RKO (cell line): ENCODE measurements at places on chromosomes 7 and 10.

DNA sequence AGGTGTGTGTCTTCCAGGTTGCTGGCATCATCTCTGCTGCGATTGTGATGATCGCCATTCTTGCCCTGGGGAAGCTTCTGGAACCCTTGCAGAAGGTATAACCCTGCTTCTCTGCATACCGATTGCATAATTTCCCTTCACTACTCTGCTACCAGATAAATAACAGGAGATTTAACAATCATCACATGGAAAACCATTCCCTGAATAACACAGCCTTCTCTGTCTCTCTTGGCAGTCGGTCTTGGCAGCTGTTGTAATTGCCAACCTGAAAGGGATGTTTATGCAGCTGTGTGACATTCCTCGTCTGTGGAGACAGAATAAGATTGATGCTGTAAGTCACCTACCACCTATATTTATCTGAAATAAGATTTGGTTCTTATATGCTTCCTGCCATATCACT, 33.8 kb downstream of the SLC26A4 start:
- DNase-seq, result no peak

GRCh38 chr10:128318913-128319312, 192.7 kb upstream of the MKI67 start:
- DNase-seq, result no peak

GRCh38 chr10:119457966-119458766, 84.4 kb downstream of the RGS10 start:
- DNase-seq, result no peak

DNA sequence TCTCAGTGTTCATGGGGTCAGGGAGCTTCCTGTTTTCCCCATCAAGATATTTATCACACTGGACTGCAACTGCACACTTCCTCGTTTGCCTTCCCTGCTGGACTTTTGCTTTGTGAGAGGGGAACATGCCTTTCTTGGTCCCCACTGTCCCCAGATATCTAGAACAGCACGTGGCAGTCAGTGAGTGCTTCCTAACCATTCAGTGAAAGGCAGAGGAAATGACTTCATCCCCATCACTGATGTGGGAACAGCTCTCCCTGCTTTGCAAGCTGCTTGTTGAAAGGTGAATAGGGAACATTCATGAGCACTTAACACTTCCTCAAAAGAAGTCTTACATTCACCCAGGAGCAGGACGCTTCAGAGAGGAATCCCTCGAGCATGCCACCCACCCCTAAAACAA, 135.4 kb downstream of the MYOF start:
- no peak for DNase-seq

DNA sequence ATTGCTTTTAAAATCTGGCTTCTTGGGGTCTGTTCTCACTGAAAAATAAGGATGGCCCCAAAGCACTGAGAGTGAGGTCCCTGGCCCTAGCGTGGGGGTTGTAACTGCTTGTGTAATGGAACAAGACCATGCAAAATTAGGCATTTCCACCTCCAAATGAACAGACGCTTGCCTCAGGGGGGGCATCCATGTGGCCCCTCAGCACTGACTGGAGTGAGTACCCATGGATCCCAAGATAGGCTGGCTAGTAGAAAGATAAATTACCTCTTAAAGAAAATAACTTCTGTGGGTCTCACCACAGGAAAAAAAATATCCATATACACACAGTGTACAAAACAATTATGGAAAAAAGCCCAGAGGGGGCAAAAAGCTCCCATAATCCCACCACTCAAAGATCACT, 15.2 kb upstream of the CPA1 start:
- no peak for DNase-seq

- no peak for DNase-seq
Measured at GRCh38 chr10:31051703-31052102, 20.0 kb upstream of the ZNF438 start.

DNA sequence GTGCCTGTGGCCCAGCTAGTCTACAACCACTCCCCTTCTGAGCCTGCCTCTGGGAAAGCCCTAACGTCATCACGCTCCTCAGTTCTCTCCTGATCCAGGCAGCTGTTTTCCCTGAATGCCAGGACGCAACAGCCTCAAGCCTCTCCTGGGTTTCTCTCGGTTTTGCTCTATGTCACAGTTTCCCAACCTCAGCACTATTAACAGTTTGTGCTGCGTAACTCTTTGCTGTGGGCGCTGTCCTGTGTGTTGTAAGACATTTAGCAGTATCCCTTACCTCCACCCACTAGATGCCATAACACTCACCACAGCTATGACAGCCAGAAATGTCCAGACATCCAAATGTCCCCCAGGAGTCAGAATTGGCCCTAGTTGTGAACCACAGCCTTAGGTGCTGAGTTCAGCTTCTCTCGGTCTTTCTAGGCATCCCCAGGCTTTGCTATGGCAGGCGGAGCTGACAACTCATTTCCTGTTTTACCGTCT, 226.3 kb upstream of the NPVF start:
- DNase-seq, result no peak

GRCh38 chr7:4959306-4959705, 319 bp upstream of the MMD2 start:
- no peak for DNase-seq

DNA sequence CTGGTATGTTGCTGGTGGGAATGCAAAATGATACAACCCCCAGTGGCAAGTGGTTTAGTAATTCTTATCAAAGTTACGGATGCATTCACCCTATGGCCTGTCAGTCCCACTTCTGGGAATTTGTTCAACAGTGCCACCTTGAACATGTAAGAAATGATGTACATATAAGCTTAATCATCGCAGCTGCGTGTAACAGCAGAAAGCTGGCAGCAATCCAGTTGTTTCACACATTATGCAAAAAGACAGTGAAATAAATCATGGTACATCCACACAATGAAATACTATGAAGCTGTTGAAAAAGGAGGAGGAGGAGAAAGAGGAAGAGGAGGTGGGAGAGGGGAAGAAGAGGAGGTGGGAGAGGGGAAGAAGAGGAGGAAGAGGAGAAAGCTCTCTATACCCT, 76.2 kb upstream of the MYL10 start:
- DNase-seq, result peak; percentile 39

- no peak for DNase-seq
Measured at GRCh38 chr10:49056356-49056755, 59.0 kb downstream of the VSTM4 start.

DNA sequence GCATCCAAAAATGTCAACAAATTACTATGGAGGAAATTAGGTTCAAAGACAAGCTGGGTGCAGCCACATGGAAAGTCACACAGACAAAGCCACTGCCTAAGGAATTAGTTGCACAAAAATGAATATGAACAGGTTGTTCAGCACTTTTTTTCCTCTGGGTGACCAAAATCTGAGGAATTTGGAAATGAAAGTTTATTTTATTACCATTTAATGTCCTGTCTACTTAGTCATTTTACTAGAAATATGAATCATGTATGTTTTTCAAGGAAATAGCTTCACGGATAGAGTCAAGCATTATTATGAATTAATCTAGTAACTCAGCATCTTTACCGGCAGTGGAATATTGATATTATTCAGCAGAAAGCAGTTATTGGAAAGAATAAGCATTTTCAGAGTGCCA, 106.3 kb downstream of the ANK3 start:
- DNase-seq, result no peak

GRCh38 chr10:1295756-1296480, 239.7 kb downstream of the WDR37 start:
- no peak for DNase-seq

GRCh38 chr7:127093340-127093739, 159.4 kb downstream of the GRM8 start:
- DNase-seq, result no peak

GRCh38 chr7:71472962-71473361, 341.0 kb downstream of the GALNT17 start:
- no peak for DNase-seq

- no peak for DNase-seq
Measured at GRCh38 chr7:98079891-98080648, 26.6 kb upstream of the LMTK2 start.

DNA sequence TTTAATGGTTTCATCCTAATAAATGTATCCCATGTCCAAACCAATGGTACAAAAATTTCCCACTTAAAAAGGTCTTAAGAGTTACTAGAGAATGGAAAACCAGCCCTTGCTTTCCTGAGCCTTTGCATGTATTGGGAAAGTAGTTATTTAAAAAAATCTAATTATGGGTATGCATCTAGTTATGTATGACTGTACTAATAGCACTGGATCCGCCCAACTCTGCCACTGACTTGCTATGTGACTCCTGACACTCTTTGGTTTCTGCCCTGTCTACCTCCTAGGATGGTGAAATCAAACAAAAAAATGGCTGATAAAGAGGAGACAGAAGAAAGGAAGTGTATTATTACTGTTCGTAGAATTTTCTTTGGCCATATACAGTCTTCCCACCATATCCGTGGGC, 110.4 kb upstream of the CCDC6 start:
- DNase-seq, result no peak

- DNase-seq, result no peak
Measured at GRCh38 chr10:5527332-5528200, 2.8 kb downstream of the CALML3 start.

DNA sequence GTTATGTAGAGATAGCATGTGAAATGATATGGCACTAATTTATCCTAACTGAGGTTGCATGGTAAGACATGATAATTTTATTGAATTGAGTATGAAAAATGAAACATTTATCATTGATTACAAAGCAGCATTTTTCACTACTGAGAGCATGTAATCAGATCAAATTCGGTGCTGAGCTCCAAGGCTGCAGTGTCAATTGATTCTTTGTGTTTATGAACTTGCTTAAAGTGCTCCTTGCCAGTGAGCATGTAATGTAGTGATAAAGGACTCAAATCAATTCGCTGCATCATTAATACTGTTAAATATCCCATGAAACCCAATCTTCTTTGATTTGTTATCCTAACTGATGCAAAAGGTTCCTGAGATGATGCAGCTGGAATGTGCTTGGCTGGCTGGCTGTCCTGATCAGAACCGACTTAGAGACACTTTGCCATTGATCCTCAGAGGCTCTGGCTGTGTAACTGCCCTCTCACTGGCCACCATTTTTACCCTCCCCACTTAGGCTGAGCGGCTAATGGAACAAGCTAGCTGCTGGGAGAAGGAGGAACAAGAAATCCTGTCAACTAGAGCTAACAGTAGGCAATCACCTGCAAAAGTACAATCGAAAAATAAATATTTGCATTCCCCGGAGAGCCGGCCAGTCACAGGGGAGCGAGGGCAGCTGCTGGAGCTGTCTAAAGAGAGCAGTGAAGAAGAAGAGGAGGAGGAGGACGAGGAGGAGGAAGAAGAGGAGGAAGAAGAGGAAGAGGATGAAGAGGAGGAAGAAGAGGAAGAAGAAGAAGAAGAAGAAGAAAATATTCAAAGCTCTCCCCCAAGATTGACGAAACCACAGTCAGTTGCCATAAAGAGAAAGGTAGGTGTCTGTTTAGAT, 89.8 kb upstream of the SAMD8 start:
- DNase-seq, result no peak

DNA sequence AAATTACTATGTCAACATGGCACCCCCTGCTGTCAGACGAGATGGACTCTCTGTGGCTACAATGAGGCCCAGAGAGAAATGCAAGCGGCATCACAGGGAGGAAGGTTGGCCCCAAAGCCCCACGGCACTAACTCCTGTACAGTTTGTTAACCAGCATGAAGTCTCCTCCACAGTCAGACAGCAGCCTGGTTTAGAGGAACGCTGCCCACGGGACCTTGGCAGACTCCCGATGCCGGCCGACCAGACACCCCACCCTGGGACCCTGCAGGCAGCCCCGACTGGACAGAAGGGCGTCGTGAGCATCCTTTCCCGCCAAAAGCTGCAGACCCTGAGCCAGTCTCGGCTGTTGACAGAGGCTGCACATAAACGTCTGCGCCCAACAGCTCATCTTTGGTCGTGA, 158.8 kb downstream of the DIP2C start:
- no peak for DNase-seq

GRCh38 chr7:27314111-27314510, 71.5 kb downstream of the EVX1 start:
- DNase-seq, result no peak

DNA sequence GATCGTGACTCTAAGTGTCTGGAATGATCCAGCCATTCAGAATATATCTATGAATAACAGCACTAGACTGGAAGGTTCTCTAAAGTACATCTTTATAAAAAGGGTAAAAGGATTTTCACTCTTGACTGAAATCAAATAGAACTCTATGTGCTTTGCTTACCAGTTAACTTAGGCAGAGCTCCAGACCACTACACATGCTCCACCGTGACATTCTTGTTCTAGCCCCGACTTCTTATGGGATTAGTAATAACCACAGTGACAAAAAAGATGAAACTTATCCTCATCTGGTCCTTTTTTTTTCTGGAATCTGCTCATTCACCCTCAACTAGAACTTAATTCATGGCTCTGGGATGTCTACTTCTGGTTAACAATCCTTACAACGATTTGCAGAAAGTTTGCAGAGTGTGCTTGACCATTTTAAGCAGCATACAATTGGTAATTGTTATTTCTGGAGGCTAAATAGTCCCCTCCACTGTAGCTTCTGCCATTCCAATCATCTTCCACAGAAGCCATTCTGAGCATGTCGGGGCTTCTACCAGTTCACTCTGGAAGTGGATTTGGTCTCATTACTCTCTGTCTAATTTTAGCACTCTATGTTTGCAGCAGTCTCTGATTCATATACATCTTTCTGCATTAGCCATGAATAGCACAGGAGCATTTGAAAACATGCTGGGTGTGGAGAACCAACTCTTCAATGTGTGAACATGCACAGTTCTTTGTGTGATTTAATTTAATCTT, 163.7 kb upstream of the CDC14C start:
- DNase-seq, result no peak

DNA sequence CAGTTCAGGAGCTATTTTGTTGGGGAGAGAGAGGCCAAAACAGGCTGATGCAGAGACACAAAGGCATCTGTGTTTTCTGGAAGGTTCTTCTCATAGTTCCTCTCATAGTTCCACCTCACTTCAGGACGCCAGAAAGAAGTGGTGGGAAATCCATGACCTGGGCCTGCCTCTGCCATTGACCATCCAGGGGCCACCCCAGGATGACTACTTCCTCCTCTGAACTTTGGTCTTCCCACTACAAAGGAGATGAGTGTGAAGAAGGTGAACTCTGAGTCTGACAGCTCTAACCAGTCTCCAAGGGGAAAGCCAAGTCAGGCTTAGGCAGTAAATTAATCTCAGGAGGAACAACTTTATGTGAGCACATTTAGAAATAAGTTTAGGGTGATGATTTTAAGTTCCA, 175.8 kb upstream of the TCF7L2 start:
- DNase-seq, result no peak

DNA sequence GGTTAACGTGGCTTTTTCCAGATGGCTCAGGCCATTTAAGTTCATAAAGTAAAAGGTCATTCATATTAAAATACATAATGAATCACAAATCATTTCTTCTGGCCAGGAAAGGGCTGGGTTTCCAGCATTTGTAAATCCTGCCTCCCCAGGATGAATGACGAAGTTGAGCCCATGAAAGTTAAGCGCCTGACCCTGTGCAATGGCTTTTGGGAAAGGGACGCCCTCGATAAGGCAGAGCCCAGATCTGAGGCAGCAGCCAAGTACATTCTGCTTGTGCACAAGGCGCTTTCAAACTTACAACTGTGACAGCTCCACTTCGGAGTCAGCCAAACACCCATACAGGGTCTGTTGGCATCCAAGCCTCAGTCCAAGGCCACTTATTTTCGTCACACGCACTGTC, 2.8 kb downstream of the GIMAP6 start:
- no peak for DNase-seq

- DNase-seq, result no peak
Measured at GRCh38 chr10:32182476-32182875, 126.3 kb upstream of the KIF5B start.

- no peak for DNase-seq
Measured at GRCh38 chr10:91536733-91537132, 96.1 kb downstream of the PPP1R3C start.

- DNase-seq, result no peak
Measured at GRCh38 chr10:122281751-122282150, 10.7 kb downstream of the BTBD16 start.
